ENCODE measurements at places on chromosomes 1 and 21. TPM values are rescaled to one million over a fixed set of nuclear protein-coding genes. Genes with fewer than 3 reads are reported as not detected.

- H3K4me3 ChIP-seq = no peak overlapping the region
- no peak overlapping the region for H3K27ac ChIP-seq
Measured at GRCh38 chr1:13818926-13819325, 118.9 kb downstream of the PRDM2 start.

GRCh38 chr21:31279986-31280385 is 64.1 kb downstream of the TIAM1 start:
- H3K4me1 ChIP-seq = peaks cover 25% of the 10 kb centered on the region
- H3K4me3 ChIP-seq = no peak overlapping the region
- H3K36me3 ChIP-seq = peaks cover 3% of the 10 kb centered on the region
- H3K27me3 ChIP-seq = no peaks in the 10 kb centered on the region

DNA sequence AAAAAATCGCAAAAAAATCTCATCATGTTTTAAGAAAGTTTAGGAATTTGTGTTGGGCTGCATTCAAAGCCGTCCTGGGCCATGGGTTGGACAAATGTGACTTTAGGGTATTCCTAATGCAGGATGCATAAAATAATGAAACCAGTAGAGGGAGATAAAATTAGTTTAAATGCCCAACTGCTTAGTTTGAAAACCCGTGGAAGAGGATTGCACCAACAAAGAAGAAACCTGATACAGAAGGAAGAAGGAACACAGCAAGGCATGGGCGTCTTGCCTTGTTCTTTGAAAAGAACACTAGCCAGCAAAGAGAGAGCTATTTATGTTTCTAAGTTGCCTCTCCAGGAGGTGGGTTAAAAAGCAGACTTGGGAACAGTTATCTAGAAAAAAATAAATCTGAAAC is 37.9 kb downstream of the WDR3 start:
- no peak for DNase-seq
- no peaks in the 10 kb centered on the region for H3K4me1 ChIP-seq
- peaks cover 2% of the 10 kb centered on the region for H3K36me3 ChIP-seq
- H3K27ac ChIP-seq = no peak overlapping the region
- H3K27me3 ChIP-seq = no peaks in the 10 kb centered on the region

DNA sequence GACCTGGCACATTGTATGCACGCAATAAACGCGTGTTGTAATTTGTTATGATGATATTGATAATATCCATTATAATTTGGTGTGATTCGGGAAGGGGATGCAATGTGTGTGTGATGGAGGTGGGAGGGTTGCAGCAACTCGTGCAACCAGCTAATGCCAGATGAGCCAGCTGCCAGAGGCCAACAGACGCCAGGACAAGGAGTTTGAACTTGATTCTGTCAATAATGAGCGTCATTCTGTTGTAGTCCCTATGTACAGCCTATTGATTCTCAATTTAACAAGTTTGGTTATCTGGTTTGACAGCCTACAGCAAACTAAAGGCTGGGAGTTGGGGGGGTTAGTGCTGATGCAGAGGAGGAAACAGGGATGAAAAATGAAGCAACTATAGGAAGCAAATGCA is 35.5 kb downstream of the TIAM1 start:
- no peak for DNase-seq
- H3K4me1 ChIP-seq = no peaks in the 10 kb centered on the region
- H3K27me3 ChIP-seq = no peaks in the 10 kb centered on the region
- H3K4me3 ChIP-seq = no peak overlapping the region
- H3K36me3 ChIP-seq = peaks cover 3% of the 10 kb centered on the region

DNA sequence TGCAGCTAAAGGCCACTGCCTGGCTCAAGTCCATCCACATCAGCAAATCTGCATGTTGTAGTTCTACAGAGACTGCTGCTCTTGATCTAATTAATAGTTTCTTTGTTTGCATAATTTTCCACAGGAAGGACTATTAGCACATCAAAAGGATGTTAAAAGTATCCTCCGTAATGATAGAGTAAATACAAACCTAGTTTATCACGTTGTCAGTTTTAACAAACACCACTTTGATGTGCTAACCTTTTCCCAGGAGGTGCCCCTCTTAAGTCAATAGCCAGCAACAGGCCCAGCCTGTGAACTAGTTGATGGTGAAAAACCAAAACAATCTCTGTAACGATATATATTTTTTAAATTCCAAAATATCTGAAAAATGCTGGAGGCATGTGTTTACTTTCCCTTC is 64.2 kb upstream of the SLC22A15 start:
- DNase-seq = no peak
- no peaks in the 10 kb centered on the region for H3K36me3 ChIP-seq
- H3K27me3 ChIP-seq = peaks cover 2% of the 10 kb centered on the region
- no peaks in the 10 kb centered on the region for H3K4me1 ChIP-seq
- H3K27ac ChIP-seq = no peak overlapping the region

- no peak overlapping the region for H3K27ac ChIP-seq
- H3K36me3 ChIP-seq = no peaks in the 10 kb centered on the region
- H3K4me1 ChIP-seq = peaks cover 41% of the 10 kb centered on the region
- no peak for DNase-seq
Measured at GRCh38 chr1:33443080-33443704, 12.3 kb upstream of the PHC2 start.

- no peak overlapping the region for H3K27ac ChIP-seq
- no peak for DNase-seq
- no peaks in the 10 kb centered on the region for H3K27me3 ChIP-seq
- peaks cover 20% of the 10 kb centered on the region for H3K4me1 ChIP-seq
- H3K36me3 ChIP-seq = peaks cover 4% of the 10 kb centered on the region
Measured at GRCh38 chr1:199242147-199242546, 603.3 kb downstream of the PTPRC start.

DNA sequence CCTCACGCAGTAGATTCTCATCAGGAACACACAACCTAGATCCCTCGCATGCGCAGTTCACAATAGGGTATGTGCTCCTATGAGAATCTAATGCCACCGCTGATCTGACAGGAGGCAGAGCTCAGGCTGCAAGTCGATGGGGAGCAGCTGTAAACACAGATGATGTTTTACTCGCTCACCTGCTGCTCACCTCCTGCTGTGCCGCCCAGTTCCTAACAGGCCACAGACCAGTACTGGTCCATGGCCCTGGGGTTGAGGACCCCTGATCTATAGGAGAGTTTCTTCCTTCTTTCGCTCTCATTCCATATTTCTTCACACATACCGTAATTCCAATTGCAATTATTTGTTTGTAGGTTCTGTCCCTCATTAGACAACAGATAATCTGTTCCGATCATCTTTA is 103.4 kb downstream of the CLEC20A start:
- no peak for DNase-seq
- no peak overlapping the region for H3K4me3 ChIP-seq
- no peaks in the 10 kb centered on the region for H3K4me1 ChIP-seq
- no peak overlapping the region for H3K27ac ChIP-seq

DNA sequence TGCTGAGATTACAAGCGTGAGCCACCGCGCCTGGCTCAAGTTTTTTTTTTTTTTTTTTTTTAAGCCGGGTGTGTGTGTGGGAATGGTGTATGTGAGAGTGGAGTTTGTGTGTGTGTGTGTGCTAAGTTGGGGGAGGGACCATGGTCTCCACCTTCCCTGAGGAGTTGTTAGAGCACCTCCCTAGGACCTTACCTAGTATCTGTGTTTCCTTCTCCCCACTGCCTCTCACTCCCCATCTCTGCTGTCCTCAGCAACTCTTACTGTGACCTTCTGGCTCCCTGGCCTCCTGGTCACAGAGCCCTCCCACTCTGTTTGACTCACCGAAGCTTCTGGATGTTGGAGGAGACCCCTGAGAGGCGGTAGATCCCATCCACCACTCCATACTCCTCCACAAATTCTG is 10.4 kb downstream of the ARHGAP30 start:
- H3K4me1 ChIP-seq = peaks cover 52% of the 10 kb centered on the region
- H3K27me3 ChIP-seq = no peaks in the 10 kb centered on the region
- no peak for DNase-seq
- H3K27ac ChIP-seq = no peak overlapping the region
- no peak overlapping the region for H3K4me3 ChIP-seq

GRCh38 chr1:179599623-179600249 is 8.1 kb downstream of the TDRD5 start:
- H3K36me3 ChIP-seq = no peaks in the 10 kb centered on the region
- peaks cover 12% of the 10 kb centered on the region for H3K27me3 ChIP-seq
- no peak for DNase-seq

DNA sequence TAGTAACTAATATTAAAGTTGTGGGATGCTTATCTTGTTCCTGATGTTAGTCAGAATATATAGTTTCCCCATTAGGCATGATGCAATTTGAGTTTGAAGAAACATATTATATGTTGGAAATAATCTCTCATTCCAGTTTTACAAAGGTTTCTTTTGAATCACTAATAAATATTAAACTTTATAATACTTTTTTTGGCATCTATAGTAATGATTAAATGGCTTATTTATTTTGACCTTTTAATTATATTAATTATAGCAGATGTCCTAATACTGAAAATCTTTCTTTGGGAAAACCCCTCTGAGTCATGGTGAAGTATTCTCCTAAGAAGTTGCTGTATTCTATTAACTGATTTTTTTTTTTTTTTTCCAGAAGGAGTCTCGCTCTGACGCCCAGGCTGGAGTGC is 28.5 kb upstream of the PTGS2 start:
- no peaks in the 10 kb centered on the region for H3K27me3 ChIP-seq
- DNase-seq = no peak
- no peaks in the 10 kb centered on the region for H3K4me1 ChIP-seq
- no peak overlapping the region for H3K4me3 ChIP-seq
- no peaks in the 10 kb centered on the region for H3K36me3 ChIP-seq
- no peak overlapping the region for H3K27ac ChIP-seq

DNA sequence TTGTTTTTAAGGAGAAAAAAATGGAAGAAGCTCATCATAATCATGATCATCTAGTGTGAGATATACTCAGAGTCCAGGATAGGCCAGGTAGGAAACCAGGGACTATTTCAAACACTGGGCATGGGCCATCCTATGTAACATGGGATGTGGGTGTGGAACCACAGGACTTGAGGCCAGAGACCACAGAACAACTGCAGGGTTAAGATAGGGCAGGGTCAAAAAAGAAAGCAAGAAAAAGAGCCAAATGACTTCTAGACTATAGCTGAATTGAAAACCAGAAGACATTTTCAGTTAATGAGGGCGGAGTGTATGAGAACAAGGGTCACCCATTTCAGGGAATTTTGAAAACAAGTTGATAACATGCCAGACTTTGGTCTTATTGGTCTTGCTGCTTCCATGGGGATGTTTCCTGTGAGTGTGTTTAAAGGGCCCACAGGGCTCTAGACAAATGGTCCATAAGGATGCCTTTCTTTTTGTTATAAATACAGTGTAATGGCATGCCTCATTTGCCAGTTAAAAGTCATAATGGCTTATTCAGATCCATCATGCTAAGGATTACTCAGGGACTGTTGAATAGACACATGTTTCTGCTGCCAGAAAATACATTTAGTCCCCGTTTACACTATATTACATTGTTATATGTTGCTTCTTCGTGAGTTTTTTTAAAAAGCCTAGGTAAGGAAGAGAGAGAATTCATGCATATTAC is 182.0 kb upstream of the C21orf91 start:
- H3K27me3 ChIP-seq = no peaks in the 10 kb centered on the region
- no peak for DNase-seq
- H3K36me3 ChIP-seq = no peaks in the 10 kb centered on the region
- H3K4me3 ChIP-seq = no peak overlapping the region

DNA sequence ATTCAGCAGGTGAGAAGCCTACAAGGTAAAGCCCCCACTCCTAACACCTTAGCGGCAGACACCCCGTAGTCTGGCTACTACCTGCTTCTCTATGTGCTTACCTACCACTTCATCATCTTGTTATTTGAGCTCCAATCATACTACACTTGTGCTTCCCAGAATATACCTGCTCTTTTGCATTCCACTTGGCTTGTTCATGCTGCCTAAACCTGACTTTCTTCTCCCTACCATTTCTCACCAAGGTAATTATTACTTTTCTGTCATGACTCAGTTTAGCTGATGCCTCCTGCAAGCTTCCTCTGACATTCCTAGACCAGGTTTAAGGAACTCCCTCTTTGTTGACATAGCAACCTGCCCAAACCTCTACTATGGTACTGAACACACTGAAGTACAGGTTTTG is 495.6 kb upstream of the C1orf87 start:
- no peaks in the 10 kb centered on the region for H3K36me3 ChIP-seq
- DNase-seq = no peak
- H3K4me3 ChIP-seq = no peak overlapping the region
- H3K27me3 ChIP-seq = peaks cover 2% of the 10 kb centered on the region

GRCh38 chr1:27821761-27822315 is 8.7 kb upstream of the PPP1R8 start:
- peaks cover 27% of the 10 kb centered on the region for H3K36me3 ChIP-seq
- DNase-seq = no peak
- no peaks in the 10 kb centered on the region for H3K4me1 ChIP-seq
- H3K4me3 ChIP-seq = no peak overlapping the region

DNA sequence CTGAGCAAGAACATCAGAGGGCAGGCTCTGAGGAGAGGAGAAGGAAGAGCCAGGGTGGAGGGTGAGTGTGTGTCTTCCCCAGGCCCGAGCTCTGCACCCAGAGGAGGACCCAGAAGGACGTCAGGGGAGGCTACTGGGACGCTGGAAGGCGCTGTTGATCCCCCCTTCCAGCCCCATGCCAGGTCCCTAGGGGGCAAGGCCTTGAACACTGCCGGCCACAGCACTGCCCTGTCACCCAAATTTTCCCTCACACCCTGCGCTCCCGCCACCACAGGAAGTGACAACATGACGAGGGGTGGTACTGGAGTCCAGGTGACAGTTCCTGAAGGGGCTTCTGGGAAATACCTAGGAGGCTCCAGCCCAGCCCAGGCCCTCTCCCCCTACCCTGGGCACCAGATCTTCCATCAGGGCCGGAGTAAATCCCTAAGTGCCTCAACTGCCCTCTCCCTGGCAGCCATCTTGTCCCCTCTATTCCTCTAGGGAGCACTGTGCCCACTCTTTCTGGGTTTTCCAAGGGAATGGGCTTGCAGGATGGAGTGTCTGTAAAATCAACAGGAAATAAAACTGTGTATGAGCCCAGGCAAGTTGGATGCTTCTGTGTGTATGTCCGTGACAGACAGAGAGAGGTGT is 17.1 kb downstream of the BCAN start:
- H3K36me3 ChIP-seq = no peaks in the 10 kb centered on the region
- peaks cover 67% of the 10 kb centered on the region for H3K4me1 ChIP-seq
- peak overlapping the region; percentile 81 for H3K27ac ChIP-seq
- DNase-seq = no peak

DNA sequence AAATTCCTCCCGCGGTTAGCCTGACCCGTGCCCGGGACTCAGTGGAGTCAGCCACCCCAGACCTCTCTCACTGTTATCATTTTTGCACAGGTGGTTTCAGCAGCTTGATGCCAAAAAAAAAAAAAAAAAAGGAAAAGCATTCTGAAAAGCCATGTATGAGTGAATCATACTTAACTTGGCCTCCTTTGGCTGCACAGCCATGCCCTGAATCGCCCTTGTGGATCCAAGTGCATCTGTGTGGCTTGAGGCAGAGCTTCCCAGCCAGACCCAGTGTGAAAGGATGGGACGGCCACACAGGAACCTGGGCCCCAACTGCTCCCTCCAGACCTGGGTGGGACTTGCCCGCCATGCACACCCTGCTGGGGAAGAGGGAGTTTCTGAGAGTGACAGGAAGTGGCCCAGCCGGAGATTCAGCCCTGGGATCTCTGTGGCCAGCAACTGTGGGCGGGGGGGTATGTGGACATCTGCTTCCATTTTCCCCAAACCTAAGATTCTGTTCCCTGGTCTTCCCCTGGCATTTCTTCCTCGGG is 8.6 kb downstream of the YBEY start:
- peaks cover 33% of the 10 kb centered on the region for H3K36me3 ChIP-seq
- peak; percentile 27 for DNase-seq
- H3K27me3 ChIP-seq = no peaks in the 10 kb centered on the region
- peaks cover 36% of the 10 kb centered on the region for H3K4me1 ChIP-seq
- no peak overlapping the region for H3K4me3 ChIP-seq

Gene MXRA8
- total RNA-seq = not detected

Gene GUCA2A
- total RNA-seq = not detected

Gene SPRR4
- not detected for total RNA-seq

Gene ALX3
- total RNA-seq = not detected

Gene SLC25A34
- total RNA-seq = 1.6 TPM

Gene C8A
- total RNA-seq = not detected

Gene CLDN8
- total RNA-seq = not detected

Gene NBPF14
- total RNA-seq = 14.3 TPM

Gene PTPRF
- total RNA-seq = 0.61 TPM

Gene ZNF683
- 26.6 TPM for total RNA-seq

Gene FCRL6
- 0.76 TPM for total RNA-seq
